ENCODE measurements at places on chromosomes 3 and 15. TPM values are rescaled to one million over a fixed set of nuclear protein-coding genes. Genes with fewer than 3 reads are reported as not detected.

- DNase-seq: no peak
- H3K27ac ChIP-seq: peak overlapping the region; percentile 65
- peaks cover 51% of the 10 kb centered on the region for H3K36me3 ChIP-seq
- H3K27me3 ChIP-seq: no peaks in the 10 kb centered on the region
- H3K4me1 ChIP-seq: no peaks in the 10 kb centered on the region
Measured at GRCh38 chr3:37017683-37018082, 24.4 kb downstream of the MLH1 start.

DNA sequence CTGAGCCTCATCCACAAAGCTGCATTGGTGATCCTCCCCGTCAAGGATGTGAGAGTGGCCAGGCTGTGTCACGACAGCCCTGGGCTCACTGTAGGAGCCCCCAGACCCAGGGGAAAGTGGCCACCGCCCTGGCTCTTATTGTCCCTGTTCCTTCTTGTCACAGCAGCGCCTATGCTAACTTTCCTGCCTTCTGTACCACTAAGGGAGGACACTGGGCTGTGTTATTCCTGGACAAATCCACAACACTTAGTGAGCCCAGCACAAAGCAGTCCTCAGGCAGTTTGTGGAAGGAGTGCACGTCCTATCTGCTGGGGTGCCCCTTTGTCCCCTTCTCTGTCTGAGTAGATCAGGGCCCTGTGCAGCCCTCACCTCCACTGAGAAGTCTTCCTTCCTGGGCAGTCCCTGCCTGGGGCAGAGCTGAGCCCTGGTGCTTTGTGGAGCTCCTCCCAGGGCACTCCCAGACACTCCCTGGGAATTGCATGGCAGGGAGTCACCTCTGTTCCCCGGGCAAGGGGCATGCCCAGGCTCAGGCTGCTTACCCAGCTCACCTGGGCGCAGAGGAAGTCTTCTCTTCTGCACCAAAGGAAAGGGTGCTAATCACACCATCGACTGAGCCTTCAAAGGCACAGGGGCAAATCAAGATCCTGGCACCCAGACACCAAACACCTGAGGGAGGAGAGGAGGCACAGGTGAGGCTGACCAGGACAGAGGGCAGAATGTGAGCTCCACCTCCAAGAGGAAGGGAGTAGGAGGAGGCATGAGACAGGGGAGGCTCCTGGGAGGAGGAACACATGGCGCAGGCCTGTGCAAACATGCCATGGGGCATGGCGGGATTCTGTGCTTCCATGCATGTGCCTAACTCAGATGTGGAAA lies 138.7 kb downstream of the KLF13 start:
- no peaks in the 10 kb centered on the region for H3K4me1 ChIP-seq
- no peak overlapping the region for H3K4me3 ChIP-seq
- H3K36me3 ChIP-seq: no peaks in the 10 kb centered on the region
- H3K27me3 ChIP-seq: no peaks in the 10 kb centered on the region

DNA sequence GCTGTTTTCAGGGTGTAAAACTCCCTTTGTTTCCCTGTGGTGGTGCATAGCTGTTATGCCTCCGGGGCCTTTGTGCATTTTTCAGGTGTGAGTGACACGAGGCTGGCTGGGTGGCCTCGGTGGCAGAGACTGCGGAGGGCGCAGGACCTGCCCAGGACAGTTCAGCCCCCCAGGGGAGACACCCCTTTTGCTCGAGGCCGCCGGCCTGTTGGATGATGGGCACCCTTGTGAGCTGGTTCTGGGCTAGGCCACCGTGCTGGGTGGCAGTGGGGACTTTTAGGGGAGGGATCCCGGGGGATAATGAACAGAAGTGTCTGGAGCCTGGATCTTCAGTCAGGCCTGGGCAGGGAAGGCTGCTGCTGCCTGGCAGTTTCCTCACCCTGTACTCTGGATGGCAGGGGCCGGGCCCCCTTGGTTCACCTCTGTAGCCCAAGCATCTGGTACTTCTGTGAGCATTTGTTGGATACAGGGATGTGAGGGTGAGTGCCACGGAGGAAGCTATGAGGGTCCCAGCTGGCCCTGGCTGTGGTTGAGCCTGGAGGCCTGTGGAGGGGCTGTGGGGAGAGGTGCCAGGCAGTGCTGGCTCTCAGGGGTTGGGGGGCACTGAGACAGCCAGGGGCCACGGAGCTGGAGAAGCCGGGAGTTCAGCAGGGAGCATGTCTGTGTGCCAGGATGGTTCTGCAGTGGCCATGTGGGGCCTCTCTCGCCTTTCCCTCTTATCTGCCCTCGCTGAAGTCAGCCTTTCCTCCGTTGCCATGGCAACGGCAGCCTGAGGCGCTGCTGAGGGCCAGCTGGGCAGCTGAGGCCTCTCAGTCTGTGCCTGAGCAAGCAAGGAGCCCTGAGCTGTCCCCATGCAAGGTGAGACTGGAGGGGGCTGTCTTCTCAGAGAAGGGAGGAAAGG lies 49.0 kb downstream of the KY start:
- no peaks in the 10 kb centered on the region for H3K4me1 ChIP-seq
- H3K4me3 ChIP-seq: no peak overlapping the region
- no peak for DNase-seq
- no peaks in the 10 kb centered on the region for H3K36me3 ChIP-seq
- no peak overlapping the region for H3K27ac ChIP-seq

DNA sequence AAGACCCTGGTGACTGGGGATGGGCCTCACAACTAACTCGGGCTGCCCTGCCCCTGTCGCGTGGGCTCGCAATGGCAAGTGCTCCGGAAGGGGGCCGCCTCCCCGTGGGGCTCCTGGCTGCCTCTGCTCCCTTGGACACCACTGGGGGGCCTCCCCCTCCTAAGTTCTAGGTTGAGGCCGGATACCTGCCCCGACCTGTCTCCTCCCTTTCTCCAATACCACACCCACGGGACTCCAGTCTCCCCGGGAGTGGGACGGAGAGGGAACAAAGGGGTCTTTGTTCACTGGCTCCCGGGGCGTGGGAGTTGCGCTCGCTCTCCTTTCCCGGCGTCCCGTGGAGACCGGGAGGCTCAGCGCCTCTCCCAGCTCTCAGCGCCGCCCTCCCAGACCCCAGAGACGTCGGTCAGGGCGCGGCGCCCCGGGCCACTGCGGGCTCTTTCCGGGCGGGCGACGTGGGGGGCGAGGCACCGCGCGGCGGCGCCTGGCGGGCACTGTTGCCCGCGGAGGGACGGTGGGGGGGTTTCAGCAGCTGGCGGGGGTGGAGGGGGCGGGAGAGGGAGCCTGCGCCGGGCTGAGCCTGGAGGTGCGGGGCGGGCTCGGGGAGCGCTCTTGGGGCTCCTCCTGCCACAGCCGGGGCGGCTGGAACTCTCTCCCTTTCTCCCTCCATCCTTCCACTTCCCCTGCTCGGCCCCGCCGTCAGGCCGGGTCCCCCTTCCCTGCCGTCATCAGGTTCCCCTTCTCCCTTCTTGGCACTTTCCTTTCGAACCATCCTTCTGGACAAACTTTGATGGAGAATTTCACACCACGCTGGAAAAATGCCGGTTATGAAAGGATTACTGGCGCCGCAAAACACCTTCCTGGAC lies at the start of gene KCNH8:
TSS of gene KCNH8 (plus strand) at position 606 of the 863 bp plus-strand sequence. CDS start at position 816, 210 bp downstream.
- no peaks in the 10 kb centered on the region for H3K4me1 ChIP-seq
- no peaks in the 10 kb centered on the region for H3K36me3 ChIP-seq
- H3K4me3 ChIP-seq: peak within 1 kb of the TSS; percentile 62
- no peak for DNase-seq
- no peak within 1 kb of the TSS for H3K27ac ChIP-seq

GRCh38 chr3:72993391-72993790 lies 3.2 kb upstream of the PPP4R2 start:
- no peak overlapping the region for H3K4me3 ChIP-seq
- no peaks in the 10 kb centered on the region for H3K27me3 ChIP-seq
- no peaks in the 10 kb centered on the region for H3K36me3 ChIP-seq
- DNase-seq: no peak

NMB gene
- 1.0 TPM for total RNA-seq

- peak; percentile 98 for DNase-seq
- H3K4me3 ChIP-seq: peak within 1 kb of the TSS; percentile 75
- no peaks in the 10 kb centered on the region for H3K36me3 ChIP-seq
- H3K27me3 ChIP-seq: no peaks in the 10 kb centered on the region
- peak within 1 kb of the TSS; percentile 98 for H3K27ac ChIP-seq
Measured at GRCh38 chr3:194135806-194136518, at the start of gene HES1. TSS of gene HES1 (plus strand) at chr3:194136148. CDS start at chr3:194136381, 233 bp downstream.

DNA sequence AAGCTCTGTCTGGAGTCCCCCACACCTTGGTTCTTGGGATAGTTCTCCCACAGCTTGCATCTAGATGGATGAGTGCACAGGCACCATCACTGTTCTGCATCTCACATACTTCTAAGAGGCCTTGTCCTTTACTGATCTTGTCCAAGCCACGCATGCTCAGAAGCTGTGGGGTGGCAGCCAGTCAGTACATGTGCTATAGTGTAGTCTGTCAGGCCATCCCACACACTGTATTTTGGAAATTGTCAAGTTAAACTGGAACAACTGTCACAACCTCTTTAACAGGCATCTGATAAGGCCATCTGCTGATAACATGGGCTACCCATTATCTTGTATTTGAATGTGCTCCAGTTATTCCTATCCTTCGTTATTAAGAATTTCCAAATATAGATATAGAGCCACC lies 296.5 kb upstream of the AZI2 start:
- no peaks in the 10 kb centered on the region for H3K27me3 ChIP-seq
- H3K27ac ChIP-seq: no peak overlapping the region
- H3K4me1 ChIP-seq: no peaks in the 10 kb centered on the region
- DNase-seq: no peak

DNA sequence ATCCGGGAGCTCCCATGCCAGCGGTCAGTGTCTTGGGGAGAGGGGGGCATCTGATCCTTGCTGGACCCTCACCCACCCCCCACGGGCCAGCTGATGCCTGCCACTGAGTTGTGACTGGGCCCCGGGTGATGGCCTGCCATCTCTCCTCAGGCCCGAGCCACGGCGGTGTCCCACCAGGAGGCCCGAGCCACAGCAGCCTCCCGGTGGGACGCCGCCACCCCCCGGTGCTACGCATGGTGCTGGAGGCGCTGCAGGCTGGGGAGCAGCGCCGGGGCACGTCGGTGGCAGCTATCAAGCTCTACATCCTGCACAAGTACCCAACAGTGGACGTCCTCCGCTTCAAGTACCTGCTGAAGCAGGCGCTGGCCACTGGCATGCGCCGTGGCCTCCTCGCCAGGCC lies 4.3 kb downstream of the H1-8 start:
- H3K27ac ChIP-seq: no peak overlapping the region
- H3K4me1 ChIP-seq: no peaks in the 10 kb centered on the region
- no peak for DNase-seq
- H3K4me3 ChIP-seq: no peak overlapping the region
- no peaks in the 10 kb centered on the region for H3K36me3 ChIP-seq
- H3K27me3 ChIP-seq: no peaks in the 10 kb centered on the region

SLC28A2 gene
- total RNA-seq: not detected

NRROS gene
- 2.4 TPM for total RNA-seq

DNA sequence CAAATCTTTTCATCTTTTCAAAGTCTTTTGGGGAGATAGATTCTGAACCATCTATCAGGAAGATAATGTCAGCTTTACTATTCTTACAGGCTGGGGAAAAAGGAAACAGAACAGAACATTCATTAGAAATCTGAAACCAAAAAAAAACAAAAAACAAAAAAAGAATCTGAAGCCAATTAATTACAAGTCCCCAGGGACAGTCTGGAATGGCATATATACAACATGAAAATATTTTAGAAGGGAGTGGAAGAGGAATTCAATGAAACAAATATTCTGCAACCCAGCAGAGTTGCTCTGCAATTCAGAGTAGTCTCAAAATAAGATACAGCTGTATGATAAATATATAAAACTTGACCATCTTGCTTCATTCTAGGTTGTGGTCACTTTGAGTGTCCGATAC lies 41.7 kb upstream of the CAPN7 start:
- H3K4me1 ChIP-seq: no peaks in the 10 kb centered on the region
- no peak overlapping the region for H3K27ac ChIP-seq
- no peaks in the 10 kb centered on the region for H3K36me3 ChIP-seq
- no peak for DNase-seq

DNA sequence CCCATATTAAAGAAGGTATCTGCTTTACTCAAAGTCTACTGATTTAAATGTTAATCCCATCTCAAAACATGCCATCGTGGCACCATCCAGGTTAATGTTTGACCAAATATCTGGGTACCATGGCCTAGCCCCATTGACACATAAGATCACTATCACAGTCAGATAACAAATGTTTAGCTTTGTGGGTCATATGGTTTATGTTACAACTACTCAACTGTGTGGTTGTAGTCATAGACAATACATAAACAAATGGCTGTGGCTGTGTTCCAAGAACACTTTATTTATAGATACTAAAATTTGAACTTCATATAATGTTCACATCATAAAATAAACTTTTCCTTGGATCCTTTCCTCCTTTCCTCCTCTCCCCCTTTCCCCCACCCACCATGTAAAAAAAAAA lies 9.8 kb upstream of the SNRPN start:
- H3K36me3 ChIP-seq: no peaks in the 10 kb centered on the region
- H3K4me1 ChIP-seq: no peaks in the 10 kb centered on the region
- no peaks in the 10 kb centered on the region for H3K27me3 ChIP-seq
- H3K27ac ChIP-seq: no peak overlapping the region

SMAD3 gene
- 37.8 TPM for total RNA-seq

Measured in right atrium auricular region (tissue), 2 donors.